ENCODE measurements at places on chromosomes 1 and 21.

- no peak for DNase-seq
These were observed 28.5 kb downstream of the TUFT1 start for GRCh38 chr1:151568626-151569088.

DNA sequence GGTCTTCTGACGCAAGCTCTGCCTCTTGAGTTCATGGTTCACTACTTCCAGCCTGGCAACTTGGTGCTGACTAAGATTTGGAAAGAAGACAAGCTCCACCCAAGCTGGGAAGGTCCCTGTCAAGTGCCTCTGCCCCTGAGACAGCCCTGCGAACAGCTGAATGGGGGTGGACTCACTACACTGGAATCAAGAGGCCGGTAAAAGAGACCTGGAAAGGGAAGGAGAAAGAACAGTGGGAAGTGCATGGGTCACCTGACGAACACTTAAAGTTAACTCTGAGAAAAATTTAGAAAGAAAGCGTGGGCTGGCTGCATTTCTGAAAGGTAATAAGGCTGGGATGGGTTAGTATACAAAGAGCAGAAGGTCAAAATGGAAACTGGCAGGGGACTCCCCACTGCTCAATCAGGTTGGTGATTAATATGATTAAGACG, 26.1 kb upstream of the ZNF496 start:
- peak; percentile 35 for DNase-seq

- DNase-seq, result no peak
These were observed 99.2 kb downstream of the C1orf21 start for GRCh38 chr1:184485751-184486723.

GRCh38 chr1:81509594-81509993, 291.1 kb upstream of the ADGRL2 start:
- no peak for DNase-seq

- DNase-seq, result no peak
These were observed 12.7 kb upstream of the CASQ1 start for GRCh38 chr1:160177667-160178066.

Measured in heart left ventricle (tissue), 16 donors.